ENCODE measurements at places on chromosomes 3 and 15. TPM values are rescaled to one million over a fixed set of nuclear protein-coding genes. Genes with fewer than 3 reads are reported as not detected.

The ESYT3 gene
- 10.2 TPM for total RNA-seq

DNA sequence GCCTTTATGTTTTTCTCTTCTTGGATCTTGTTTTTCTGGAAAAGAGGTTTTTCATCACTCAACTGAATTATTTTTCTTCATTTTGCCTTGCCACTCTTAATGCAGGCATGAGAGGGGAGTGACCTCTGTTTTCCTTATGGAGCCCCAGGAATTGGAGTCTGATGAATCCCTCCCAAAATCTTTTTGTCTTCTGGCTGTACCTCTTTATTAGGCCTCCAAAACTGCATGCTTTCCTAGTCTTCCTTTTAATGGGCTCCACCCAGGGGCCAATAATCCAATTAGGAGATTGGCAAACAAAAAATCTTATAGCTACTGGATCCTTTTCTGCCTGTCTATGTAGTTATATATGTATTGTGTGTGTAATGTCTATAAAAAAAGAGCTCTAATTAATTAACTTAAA, 192.4 kb upstream of the PEX5L start:
- DNase-seq: no peak

GRCh38 chr3:99504258-99504657, 134.1 kb upstream of the COL8A1 start:
- DNase-seq: no peak

- DNase-seq: no peak
Observed at GRCh38 chr3:3772338-3772737, 26.9 kb upstream of the LRRN1 start.

- DNase-seq: peak; percentile 39
Observed at GRCh38 chr3:145490088-145491048, 670.6 kb downstream of the PLOD2 start.

DNA sequence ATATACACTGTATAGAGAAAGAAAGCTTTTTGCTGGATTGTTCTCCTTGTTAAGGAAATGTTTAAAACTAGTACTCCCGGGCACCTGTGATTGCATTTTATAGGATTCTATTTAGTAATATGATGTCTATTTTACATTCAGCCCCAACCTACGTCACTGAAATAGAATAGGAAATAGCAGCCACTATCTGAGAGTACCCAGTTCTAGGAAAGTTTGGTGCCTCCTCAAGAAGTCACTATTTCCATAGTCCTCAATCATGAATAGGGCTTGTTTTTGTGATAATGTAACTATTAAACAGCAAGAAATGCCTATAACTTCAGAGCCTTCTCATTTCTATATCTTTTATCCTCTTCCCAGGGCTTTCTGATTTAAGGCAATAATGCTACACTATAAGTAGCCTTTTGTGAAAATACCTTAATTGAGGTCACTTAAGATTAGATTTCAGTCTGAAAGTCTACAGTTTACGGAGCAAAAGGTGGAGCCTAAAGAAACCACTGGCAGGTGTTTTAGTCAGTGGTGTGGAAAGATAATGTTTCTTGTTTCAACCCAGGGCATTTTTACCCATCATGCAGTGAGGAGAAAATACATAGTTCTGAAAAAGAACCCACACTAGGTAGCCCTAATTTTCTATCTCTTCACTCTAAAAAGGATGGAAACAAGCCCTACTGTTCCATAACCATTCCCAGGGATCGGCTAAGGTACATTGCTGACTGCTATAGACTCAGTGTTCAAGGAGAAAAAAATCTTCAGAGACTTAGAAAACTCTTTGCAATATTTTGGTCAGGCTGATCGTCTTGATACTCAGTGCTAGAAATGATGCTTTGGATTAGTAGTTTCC, 38.7 kb downstream of the TIGIT start:
- DNase-seq: no peak

- DNase-seq: no peak
Observed at GRCh38 chr3:64082961-64083541, 59.8 kb upstream of the PSMD6 start.

The FGF12 gene
- 28.6 TPM for total RNA-seq
